Right atrium auricular region (tissue), 2 donors: ENCODE measurements at places on chromosomes 3 and 15. TPM values are rescaled to one million over a fixed set of nuclear protein-coding genes. Genes with fewer than 3 reads are reported as not detected.

The OXSM gene
- 12.9 TPM for total RNA-seq

The CHRM5 gene
- not detected for total RNA-seq

The CCR1 gene
- total RNA-seq = 8.9 TPM

The SPINT1 gene
- 6.5 TPM for total RNA-seq

The ZNF502 gene
- total RNA-seq = 2.3 TPM

DNA sequence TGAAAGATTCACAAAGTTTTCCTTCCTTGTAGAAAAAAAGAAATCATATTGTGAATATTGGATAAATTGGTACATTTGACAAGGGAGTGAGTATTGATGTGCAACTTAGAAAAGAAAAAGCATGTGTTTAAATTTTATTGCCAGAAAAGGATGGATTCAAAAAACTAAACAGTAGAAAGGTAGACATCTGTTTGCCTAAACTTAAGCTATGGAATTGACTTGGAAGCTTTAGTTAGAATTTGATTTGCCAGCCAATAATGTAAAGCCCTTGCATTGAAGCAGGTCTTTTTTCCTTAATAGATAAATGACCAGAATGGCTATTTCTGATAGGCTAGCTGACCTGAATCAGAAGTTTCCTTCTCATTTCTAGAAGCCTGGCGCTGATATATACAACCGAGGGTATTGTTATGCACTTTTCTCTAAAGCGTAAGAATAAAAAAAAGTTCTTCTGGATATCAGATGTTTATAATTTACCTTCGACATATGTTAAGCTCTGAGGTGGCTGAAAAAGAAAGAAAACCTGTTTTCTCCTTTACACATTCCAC, 4.2 kb downstream of the RARB start:
- DNase-seq = no peak

DNA sequence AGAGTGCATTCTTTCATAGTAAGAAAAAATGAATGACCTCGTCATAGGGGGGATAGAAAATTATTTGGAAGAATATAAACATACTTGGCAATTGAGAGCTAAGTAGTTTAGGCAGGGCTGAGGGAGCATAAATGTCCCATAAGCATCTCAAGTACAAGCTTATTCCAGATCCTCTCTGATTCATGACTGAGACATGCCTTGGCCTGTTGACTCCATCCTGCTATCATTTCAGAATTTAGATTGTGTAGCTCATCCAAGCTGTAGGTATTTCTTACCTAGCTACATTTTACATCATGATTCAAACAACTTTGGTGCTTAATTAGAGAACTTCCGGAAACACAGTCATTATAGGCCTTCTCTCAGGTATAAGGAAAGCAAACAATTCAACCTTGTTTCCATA, 12.3 kb downstream of the POGLUT1 start:
- DNase-seq = no peak

- no peak for DNase-seq
These were observed 1.6 kb downstream of the SPRED1 start for GRCh38 chr15:38254051-38254883.

DNA sequence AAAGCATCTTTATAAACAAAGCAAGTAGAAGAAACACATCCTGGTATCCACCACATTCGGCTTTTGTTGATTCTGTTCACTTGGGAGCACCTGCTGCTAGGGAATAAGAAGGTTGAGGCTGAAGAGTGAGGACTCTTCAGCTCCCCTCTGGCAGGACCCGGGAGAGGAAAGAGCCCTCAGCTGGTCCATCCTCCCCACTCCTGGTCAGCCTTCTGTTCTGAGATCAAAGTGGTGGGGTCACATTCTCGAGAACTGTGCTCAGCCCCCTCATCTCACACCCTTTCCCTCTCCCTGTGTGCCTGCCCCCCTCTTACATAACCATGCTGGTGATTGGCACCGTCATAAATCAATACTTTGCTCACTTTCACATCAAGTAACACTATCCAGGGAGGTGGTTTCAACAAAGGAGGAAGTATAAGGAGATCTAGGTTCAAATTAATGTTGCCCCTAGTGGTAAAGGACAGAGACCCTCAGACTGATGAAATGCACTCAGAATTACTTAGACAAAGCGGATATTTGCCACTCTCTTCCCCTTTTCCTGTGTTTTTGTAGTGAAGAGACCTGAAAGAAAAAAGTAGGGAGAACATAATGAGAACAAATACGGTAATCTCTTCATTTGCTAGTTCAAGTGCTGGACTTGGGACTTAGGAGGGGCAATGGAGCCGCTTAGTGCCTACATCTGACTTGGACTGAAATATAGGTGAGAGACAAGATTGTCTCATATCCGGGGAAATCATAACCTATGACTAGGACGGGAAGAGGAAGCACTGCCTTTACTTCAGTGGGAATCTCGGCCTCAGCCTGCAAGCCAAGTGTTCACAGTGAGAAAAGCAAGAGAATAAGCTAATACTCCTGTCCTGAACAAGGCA, at the start of gene NR1I2:
TSS of gene NR1I2 (plus strand) at position 772 of the 869 bp plus-strand sequence.
- DNase-seq = no peak

GRCh38 chr3:86930831-86931230, 60.1 kb downstream of the VGLL3 start:
- no peak for DNase-seq

DNA sequence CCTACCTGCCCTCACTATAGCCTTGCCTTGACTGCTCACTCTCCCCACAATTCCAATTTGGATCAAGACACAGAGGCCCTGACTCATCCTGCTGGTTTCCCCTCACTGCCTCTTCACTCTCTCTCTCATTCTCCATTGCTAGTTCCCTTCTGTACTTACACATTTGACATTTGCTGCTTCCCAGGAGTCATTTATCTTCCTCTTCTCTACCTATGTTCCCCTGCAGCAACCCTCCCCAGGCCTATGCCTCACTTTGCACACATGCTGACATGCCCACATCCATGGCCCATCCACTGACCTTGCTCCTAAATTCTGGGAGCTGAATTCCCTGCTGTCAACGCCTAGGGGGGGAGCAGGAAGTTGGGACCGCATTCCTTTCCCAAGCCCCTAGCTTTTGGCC, 82.2 kb downstream of the SRGAP3 start:
- no peak for DNase-seq

DNA sequence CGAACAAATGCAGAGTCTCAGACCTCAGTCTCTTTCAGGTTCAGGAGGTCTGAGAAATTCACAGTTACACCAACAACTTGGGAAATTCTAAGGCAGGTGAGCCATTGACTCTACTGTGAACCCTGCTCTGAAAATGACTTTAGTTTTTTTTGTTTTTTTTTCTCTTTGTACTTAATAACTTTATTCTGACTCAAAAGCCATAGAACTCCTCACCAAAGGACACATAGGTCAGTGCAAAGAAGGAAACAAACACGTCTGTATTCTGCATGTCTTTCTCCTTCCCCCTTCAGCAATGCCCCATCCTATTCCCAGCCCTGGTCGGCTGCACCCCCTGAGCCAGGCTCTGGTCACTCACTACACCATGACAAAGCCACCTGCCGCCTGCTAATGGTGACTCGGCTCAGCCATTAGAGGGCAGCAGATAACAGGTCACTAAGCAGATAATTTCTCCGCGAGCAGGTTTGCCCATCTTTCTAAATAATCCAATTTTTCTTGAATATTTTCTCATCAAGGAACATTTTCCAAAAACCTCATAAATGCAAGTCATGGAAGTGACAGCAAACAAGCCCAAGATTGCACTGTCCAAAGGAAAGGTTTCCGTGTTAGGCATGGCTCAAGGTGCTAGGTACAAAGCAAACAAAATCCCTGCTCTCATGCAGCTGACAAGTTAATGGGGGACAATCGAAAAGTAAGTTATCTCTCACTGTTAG, 37.7 kb downstream of the TM4SF4 start:
- peak; percentile 78 for DNase-seq

GRCh38 chr3:197736010-197736490, 654 bp downstream of the RUBCN start:
- no peak for DNase-seq

DNA sequence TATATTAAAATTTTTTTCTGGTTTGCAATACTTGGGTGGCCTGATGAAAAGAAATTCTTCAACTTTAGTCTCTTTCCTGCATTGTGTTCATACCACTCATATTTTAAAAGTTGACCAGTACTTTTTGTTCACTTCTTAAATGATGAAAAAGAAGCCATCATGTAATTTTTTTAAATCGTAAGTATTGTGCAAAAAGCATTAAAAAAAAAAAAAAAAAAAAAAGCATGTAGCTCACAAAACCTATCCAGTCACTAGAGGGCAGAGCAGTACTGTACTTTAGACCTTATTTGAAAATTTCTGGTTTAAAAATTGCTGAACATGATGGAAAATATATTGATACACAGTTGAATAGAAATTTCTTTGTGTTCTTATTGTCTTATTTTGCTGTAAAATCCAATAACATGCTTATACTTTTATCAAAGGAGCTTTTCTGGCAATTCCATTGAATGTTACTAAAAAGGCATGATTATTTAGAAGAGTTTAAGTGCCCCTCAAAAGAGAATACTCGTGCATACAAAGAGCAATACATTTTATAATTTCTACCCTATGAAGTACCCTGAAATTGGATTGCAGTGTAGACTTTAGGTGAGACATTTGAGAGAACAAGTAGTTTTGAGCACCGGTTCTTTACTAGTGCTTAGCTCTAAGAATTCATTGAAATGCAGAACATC, 137.7 kb downstream of the BBX start:
- no peak for DNase-seq

DNA sequence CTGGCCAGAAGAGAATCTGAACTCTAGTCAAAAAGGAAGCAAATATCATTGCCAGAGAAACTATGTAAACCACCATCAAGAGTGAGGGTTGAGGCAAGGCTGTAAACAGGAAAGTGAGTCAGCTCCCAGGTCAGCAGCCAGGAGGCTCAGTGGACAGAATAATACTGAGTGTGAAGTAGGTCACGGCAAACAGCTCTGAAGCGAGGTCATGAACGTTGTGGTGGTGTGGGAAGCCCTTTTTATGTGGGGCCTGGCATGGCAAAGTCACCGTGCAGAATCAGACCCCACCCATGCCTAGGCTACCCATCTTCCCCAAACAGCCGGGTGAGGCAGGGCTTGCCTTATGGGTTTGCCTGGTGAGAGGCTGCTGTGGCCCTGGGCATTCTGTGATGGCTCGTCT, 43.9 kb downstream of the THBS1 start:
- peak; percentile 87 for DNase-seq

GRCh38 chr3:126951561-126951960, 31.4 kb upstream of the PLXNA1 start:
- no peak for DNase-seq

DNA sequence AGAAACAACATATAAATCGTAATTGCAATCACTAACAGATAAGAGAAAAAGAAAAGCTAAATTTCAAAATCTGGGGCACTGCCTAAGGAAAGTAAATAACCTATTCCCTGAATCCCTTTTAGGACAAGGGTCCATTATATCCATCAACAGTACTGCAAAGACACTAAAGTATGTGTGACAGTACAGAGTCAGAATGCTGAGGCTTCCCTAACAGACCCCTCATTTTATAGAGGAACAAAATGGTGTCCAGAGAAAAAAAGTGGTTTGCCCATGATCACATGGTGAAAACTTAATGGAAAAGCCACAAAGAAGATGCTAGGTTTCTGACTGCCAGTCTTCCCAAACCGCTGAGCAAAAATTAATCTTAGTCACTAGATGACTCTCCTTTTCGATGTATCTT, 93.8 kb downstream of the DHX30 start:
- DNase-seq = no peak

DNA sequence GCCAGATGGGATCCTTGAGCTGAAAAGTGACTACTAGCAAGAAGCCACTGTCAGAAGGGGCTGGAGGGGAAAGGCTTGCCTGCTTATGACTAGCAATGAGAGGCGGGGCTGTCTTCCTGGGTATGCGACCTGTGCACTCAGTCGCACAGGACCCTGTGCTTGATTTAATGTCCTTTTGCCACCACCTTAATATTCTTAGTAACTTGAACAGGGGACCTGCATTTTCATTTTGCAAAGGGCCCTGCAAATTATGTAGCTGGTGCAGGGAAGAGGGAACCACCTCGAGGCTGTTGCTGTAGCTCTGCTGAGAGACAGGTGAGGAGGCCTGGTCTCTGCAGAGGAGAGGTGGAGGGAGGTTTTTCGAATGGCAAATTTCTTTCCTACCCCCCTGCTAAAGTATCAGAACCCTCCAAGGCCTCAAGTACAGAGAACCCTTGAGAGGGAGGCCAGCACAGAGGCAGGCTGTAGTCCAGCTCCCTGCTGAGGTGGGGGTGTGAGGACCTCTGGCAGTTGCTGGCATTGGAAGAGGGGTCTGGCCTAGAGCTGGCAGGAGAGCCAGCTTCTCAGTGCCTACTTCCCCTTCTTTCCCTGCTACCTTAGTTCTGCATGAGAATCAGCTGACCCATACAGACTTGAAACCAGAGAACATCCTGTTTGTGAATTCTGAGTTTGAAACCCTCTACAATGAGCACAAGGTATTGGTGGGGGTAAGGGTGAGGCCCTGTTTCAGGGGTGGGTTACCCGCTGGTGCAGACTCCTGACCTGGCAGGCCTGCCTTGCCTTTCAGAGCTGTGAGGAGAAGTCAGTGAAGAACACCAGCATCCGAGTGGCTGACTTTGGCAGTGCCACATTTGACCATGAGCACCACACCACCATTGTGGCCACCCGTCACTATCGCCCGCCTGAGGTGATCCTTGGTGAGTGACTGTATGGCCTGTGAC, 11.4 kb downstream of the CLK3 start:
- DNase-seq = no peak

DNA sequence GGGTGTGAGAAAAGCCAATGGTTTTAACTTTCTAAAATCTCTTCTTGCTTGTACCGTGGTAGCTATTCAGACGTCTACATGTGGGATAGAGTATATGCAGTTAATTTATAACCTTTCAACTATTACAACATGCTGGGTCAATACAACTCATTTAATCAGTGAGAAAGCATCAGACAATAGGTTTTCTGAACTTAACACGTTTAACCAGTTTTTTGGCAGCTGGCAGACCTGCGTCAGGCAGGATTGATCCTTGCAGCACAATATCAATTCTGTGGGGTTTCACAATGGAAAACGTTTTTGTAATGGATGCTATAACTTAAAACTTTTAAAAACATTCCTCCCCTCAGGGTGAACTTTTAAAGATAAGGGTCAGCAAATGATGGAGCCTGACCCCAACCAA, 6.5 kb downstream of the GNB5 start:
- DNase-seq = no peak

- no peak for DNase-seq
These were observed 96.4 kb upstream of the IL12A start for GRCh38 chr3:159892171-159892795.

DNA sequence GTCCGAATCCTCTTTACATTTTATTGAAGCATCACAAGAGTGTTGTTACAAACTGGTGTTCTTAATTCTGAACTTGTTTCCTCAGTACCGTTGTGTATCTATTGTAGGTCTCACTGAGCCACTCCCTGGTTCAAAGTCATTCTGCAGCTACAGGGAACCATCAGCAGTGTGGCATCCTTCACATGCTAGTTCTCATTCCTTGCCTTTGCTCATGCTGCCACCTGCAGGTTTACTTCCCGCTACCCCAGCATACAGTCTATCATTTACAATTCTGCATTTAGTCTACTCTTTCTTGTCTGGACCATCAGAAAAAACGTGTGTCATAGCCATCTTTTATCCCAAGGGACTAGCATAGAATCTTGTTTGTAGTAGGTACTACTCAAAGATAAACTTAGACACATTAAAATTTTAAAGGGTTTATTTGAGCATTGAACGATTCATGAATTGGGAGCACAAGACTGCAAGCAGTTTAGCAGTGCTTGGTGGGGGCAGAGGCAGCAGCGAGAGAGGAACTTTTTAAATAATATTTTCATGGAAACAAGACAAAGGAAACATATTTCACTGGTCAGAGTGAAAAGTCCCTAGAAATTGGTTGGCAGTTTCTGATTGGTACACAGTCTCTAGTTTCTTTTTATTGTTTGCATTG, 402.1 kb downstream of the CADM2 start:
- no peak for DNase-seq
